GM12892 (cell line): ENCODE measurements at places on chromosomes 2 and 18.

GRCh38 chr18:49854681-49855080 is 41.3 kb upstream of the ACAA2 start:
- DNase-seq: no peak

GRCh38 chr2:195108182-195108581 is 548.8 kb upstream of the SLC39A10 start:
- DNase-seq: no peak

DNA sequence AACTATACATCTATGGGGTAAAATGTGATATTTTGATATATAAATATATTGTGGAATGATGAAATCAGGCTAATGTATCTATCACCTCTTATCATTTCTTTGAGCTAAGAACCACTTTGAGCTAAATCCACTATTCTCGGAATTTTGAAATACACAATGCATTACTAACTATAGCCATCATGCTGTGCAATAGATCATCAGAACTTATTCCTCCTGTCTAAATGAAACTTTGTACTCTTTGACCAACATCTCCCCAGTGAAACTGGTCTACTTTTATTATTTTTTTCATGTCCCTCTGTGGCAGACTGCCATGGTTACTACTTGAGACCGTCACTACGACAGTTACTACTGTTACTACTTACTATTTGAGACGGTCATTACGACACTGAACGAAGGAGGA is 11.4 kb downstream of the PECR start:
- DNase-seq: no peak

DNA sequence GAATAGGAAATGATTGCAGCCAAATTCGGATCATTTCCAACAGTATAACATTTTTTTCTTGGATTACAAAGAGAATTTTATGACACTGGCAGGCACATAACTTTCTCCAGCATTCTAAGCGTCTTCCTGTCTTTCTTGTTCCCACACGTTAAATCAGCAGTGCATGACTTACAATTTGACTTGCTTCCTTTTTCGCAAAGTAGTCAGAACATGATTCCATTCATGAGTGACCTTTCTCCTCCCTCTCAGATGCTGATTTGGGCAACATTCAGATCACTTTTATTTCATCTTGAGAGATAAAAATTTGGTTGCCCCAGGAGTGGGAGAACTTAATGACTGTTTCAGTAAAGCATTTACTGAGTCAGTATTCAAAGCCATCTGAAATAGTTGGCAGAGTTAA is 858.7 kb upstream of the ACVR2A start:
- DNase-seq: no peak

- no peak for DNase-seq
These were observed 635.1 kb upstream of the SLC39A10 start for GRCh38 chr2:195021711-195022507.

DNA sequence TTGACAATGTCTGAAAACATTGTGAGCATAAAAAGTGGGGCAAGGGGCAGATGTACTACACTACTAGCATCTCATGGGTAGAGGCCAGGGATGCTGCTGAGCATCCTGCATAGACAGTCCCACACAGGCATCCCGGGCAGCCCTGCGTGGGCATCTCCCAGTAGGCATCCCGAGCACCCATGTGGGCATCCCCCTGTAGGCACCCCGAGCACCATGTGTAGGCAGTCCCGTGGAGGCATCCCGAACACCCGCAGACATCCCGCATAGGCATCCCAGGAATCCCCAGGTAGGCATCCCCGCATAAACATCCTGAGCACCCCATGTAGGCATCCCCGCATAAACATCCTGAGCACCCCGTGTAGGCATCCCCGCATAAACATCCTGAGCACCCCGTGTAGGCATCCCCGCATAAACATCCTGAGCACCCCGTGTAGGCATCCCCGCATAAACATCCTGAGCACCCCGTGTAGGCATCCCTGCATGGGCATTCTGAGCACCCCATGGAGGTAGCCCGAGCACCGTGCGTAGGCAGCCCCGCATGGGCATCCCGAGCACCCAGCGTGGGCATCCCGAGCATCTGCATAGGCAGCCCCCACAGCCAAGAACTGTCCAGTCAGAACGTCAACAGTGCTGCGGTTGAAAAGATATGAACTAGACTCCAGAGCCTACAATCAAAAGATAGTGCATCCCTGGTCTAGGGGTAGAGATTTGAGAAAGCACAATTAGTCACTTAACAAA is 273.5 kb downstream of the NBAS start:
- no peak for DNase-seq

GRCh38 chr2:1448009-1448408 is 34.7 kb downstream of the TPO start:
- DNase-seq: no peak
